ENCODE measurements at places on chromosomes 11 and 22.

DNA sequence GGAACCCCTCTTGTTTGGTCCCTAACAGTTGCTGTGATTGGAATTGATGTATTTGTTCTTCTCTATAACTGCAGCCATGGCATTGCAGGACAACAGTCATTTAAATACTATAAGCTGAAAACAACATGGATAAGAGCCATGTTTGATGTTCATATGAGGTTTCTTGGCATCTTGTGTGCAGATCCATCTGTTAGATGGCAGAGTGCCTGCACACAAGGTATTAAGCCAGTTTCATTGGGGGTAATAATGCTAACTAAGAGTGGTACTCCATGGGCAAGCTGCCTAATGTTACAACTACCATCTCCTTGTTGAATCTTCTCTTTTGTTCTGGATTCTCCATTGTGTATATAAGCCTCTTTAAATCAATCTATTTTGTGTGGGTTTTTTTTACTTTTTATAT lies 206.0 kb upstream of the CHORDC1 start:
- DNase-seq, result no peak

- no peak for DNase-seq
Measured at GRCh38 chr11:86162239-86162638, 82.3 kb upstream of the EED start.

- no peak for DNase-seq
Measured at GRCh38 chr11:21630934-21631478, 561.9 kb upstream of the ANO5 start.

GRCh38 chr11:36000616-36001190 lies 56.8 kb downstream of the LDLRAD3 start:
- no peak for DNase-seq

- no peak for DNase-seq
Measured at GRCh38 chr22:35324762-35325161, 25.1 kb downstream of the TOM1 start.

DNA sequence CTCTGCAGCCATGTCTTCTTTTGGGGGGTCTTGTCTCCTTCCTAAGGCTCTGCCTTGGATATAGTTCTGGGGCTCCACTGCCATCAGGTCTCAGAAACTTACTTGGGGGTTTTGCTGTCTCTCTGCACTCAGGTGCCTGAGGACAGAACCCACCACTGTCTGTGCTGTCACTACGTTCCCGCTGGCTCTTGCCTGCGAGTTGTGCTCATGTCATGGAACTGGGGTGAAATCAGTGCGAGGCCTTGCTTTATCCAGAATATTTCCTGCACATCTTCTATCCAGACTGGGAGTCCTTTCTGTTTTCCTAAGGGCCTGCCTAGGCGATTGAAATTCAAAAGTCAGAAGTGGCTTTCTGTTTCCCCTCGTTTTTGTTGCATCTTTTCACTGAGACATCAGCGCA lies 6.6 kb upstream of the USP2 start:
- no peak for DNase-seq

DNA sequence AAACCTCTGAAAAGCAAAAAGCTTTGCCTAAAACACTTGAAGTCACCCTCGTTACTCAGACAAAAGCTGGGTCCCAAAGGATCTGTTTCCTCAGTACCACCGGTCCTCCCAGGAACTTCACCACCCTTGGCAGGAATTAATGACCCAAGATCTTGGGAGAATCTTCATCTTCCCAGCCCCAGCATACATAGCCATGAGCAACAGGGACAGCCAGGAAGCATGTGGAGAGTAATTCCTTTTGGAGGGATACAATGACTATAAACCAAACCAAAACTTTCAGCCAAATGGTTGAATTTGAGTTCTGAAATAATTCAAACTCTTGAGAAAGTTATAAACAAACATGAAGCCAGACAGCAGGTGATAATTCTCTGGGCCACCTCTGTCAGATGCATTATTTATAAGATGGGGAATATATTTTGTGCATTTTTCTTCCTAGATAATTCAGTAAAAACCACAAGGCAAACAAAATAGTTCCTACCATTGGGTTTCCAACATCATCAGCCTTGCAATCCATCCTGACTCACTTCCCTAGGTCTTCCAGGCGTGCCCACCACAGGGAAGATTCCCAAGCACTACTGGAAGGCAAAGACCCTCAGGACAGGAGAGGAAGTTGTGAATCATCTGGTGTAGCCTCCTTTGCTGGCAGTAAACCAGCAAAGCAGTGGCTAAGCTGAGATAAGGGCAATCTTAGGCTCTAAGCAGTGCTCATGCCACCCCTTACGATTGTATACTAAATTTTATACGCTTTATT lies 71.7 kb upstream of the DRD2 start:
- DNase-seq, result no peak

DNA sequence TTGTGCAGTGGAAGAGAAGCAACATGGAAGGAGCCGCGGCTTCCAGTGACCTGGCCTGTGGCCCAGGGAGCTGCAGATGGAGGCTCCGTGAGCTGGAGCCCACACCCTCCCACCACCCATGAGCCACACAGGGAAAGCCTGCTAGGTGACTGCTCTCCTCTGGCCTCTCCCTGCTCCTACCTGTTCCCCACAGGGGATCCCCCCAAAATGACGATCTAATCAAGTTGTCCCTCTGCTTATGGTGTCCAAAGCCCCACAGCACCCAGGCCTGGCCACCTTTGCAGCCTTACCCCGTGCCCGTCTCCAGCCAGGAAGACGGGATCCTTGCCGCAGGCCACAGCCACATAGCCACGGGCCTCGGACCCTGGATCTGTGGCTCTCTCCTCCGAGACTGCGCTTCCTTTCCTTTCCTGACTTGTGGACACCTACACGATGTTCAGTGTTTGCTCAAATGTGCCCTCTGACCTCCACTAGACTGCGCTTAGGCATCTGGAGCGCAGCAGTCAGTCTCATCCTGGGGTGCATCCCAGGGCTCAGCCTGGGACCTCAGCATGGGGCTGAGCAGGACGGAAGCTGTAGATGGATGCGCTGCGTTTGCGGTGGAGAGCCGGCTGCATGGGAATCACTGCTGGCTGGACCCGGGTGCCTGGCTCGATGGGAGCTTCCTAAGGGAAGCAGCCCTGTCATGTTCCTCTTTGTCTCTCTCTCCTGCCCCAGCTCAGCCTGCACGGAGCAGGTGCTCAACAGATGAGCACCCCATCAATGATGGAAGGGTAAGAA lies 133.3 kb downstream of the ST3GAL4 start:
- DNase-seq, result no peak

DNA sequence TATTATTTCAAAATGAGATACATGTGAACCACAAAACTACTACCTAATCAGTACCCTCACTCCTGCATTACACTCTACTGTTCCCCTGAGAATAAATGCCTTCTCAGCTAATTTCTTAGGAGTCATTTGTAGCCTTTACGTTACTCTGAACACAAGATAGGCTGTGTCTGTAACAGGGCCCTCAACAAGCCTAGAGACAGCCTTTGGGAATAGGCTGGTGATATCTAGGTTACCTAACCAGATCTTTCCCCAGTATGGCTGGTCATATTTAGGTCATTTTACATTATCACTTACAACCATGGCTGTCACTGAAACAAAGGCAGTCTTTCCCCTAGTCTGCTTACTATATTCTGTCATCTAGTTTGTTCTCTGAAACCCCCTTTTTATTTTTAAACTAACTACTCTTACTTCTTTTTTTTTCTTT lies 14.2 kb downstream of the ATM start:
- no peak for DNase-seq

DNA sequence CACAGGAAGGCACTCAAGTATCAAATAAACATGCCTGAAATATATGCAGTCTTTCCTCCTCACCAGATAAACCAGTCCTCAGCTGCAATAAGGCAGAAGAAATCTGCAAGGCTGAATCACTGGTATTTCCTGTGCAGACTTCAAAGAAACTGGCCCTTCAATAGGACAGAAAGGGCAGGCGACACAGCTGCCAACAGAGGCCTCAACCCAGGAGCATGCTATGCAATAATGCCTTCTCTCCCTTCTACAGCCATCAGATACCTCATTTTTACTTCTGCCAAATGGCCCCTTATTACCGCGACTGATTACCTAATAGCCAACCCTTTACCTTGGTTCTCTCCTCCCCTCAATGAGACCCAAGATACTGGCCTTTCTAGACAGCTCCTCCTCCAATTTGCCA lies 8.0 kb downstream of the NUMA1 start:
- DNase-seq, result no peak

- no peak for DNase-seq
Measured at GRCh38 chr11:19712281-19713195, at the start of gene NAV2. TSS of gene NAV2 (plus strand) at chr11:19712837. CDS start at chr11:19713696, 859 bp downstream.

GRCh38 chr22:50118557-50119168 lies 28.9 kb downstream of the MOV10L1 start:
- no peak for DNase-seq

- no peak for DNase-seq
Measured at GRCh38 chr22:46162771-46163556, 12.6 kb downstream of the PPARA start.

DNA sequence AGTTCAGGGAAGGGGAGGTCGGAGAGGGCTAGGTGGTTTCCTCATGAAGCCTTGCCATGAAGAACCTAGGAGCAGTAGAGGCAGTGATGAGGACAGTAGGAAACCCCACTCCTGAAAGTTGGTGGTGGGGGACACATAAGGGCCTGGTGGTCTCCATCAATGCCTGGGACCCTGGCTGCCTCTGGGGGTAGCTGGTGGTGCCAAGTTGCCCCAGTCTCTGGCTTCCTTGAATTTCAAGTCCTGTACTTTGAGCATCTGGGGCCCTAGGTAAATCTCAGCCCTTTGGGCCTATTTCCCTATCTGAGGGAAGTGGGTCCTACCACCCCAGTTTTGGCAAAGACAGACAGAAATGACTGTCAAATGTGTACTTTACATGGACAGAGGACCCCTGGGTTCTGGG lies 28.1 kb downstream of the AMPD3 start:
- DNase-seq, result no peak

DNA sequence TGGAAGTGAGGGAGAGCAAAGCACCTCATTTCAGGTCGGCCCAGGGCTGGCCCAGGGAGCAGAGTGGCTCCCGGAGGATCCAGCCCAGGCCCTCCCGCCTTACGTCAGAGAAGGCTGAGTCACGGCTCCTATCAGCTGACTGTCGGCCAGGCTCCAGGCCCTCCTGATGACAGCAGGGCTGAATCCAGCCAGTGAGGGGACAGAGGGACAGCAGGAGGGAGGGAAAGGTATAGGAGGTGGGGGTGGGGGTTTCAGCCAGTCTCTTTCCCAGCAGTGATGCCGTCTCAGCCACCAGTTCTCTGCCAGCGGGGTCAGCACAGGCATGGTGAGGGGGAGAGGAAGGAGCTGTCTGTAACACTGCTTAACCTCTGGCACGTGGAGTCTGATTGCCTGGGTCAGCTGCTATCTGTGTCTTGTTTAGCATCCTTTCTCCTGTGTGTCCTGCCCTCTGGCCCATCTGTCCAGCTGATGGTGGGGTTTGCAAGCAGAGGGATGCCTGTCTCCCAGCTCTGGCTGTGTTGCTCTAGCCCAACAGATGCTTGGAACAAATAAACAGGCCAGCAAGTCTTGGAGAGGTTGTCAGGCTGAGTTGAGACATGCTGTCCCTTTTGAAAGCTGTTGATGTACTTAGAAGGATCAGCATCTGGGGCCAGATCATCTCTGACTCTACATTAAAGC lies 74.0 kb downstream of the ADAMTS15 start:
- DNase-seq, result no peak

GRCh38 chr11:61971248-61972111 lies 4.0 kb upstream of the FTH1 start:
- peak; percentile 78 for DNase-seq

DNA sequence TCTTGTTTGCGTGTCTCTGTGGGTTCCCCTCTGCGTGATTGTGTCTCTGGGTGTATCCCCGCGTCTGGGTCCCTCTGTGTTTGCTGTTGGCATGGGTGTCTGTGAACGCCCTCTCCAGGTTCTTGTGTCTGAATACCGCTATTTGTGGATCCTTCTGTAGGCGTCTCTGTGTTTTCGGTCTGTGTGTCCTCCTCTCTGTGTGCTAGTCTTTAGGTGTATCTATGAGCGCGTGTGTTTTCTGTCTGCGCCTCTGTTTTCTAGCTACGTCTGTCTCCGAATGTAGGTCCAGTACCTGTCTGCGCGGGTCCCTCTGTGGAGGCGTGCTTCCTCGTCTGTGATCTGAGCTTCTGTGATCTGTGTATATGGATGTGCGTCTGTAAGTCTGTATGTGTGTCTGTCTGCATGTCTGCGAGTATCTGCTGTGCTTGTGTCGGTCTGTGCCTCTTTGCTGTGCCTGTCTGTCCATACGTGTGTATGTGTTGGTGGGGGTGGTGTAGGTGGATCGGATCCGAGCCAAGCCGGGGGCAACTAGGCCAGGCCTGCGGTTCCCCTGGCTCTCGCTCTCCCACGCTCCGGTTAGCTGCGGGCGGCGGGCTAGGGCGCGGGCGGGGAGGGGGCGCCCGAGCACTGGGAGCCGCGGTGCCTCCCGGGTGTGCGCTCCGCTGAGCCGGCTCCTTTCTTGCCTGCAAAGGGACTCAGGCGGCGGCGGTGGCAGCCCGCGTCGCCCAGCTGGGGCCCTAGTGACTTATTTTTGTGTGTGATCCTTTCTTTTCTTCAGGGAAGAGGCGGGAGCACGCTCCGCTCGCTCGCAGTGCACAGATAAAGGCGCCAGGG lies 105.3 kb upstream of the E2F8 start:
- DNase-seq, result no peak

DNA sequence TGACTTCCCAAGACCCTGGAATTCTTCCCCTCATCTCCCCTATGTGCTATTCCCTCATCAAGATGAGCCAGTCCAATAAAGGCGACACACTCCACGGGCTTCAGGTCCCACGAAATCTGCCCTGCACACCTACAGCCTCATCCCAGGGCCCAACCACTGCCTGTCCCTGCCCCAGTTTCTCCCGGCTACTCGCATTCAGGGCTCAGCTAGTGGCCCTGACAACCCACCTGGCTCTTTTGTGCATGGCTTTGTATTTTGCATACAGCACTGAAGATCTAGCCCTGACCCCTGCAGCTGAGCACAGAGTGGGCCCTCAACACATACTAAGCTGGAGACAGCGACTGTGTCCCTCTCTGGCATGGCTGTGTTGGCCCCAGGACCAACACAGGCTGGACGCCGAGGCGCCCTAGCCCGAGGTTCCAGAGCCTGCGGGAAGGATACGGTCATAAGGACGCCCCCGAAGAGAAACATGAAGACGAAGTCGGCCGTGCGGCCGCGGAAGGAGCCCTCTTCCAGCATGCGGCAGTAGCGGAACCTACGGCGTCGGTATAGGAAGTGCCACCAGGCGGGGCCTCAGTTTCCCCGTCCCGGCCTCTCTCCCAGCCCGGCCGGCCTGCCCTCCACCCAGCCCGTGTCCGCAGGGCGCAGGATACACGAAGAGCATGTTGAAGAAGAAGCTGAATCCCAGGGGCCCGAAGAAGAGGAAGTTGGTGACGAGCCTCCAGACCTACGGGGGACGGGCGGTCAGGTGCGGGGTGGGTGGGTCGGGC lies 710 bp downstream of the DERL3 start:
- no peak for DNase-seq

Measured in SK-N-MC (cell line).